Endothelial cell of umbilical vein (primary cell): ENCODE measurements at places on chromosomes 1 and 21. TPM values are rescaled to one million over a fixed set of nuclear protein-coding genes. Genes with fewer than 3 reads are reported as not detected.

NTNG1 gene
- polyA plus RNA-seq = not detected in 2 replicates

ANKRD35 gene
- 0.10 and 0.15 TPM in 2 replicates for polyA plus RNA-seq

GFI1 gene
- polyA plus RNA-seq = 0.22 TPM in 2 replicates

GPR37L1 gene
- not detected in 2 replicates for polyA plus RNA-seq

KIF14 gene
- polyA plus RNA-seq = 1.0 and 1.5 TPM in 2 replicates

CHI3L2 gene
- not detected in 2 replicates for polyA plus RNA-seq

IQCC gene
- 1.1 and 1.3 TPM in 2 replicates for polyA plus RNA-seq

FCMR gene
- not detected in 2 replicates for polyA plus RNA-seq

EFNA3 gene
- 2.5 and 4.2 TPM in 2 replicates for polyA plus RNA-seq

OR2T11 gene
- polyA plus RNA-seq = not detected in 2 replicates

C1orf94 gene
- not detected in 2 replicates for polyA plus RNA-seq

DNASE2B gene
- not detected in 2 replicates for polyA plus RNA-seq

PLEKHM2 gene
- 59.1 and 60.6 TPM in 2 replicates for polyA plus RNA-seq

PHF13 gene
- 5.6 and 5.7 TPM in 2 replicates for polyA plus RNA-seq

INSRR gene
- polyA plus RNA-seq = not detected in 2 replicates

SPRR3 gene
- polyA plus RNA-seq = not detected in 2 replicates
